ENCODE measurements at places on chromosomes 16 and 17. TPM values are rescaled to one million over a fixed set of nuclear protein-coding genes. Genes with fewer than 3 reads are reported as not detected.
A peak's percentile ranks its signal among the peaks of the same experiment; 100 is the strongest.

DNA sequence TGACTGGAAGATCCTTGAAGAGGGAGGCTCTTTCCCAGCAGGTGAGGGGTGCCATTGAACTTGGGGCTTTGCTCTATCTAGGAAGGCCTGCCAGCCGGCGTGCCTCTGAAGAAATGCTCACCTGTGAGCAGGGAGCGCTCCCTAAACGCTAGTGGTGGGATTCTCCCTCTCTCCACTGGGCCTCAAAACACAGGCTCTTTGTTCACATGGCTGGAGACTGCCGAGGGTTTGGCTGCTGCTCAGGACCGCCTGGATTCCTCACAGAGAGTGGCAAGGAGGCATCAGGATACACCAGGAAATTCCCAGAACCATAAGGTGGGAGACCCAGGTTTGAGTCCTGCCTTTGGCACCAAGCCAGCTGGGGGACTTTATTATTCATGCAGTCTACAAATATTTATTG, 17.6 kb upstream of the TMEM11 start:
- no peaks in the 10 kb centered on the region for H3K36me3 ChIP-seq
- no peak overlapping the region for H3K27ac ChIP-seq
- no peaks in the 10 kb centered on the region for H3K4me1 ChIP-seq
- H3K27me3 ChIP-seq = no peaks in the 10 kb centered on the region
- no peak for DNase-seq

- peaks cover 12% of the 10 kb centered on the region for H3K4me1 ChIP-seq
- H3K36me3 ChIP-seq = no peaks in the 10 kb centered on the region
- H3K4me3 ChIP-seq = peak overlapping the region; percentile 5
- DNase-seq = no peak
- no peaks in the 10 kb centered on the region for H3K27me3 ChIP-seq
- no peak overlapping the region for H3K27ac ChIP-seq
These were observed 4.6 kb downstream of the TANC2 start for GRCh38 chr17:62970610-62971009.

GRCh38 chr16:5615868-5616642, 518.5 kb upstream of the EEF2KMT start:
- no peaks in the 10 kb centered on the region for H3K36me3 ChIP-seq
- H3K27me3 ChIP-seq = peaks cover 58% of the 10 kb centered on the region
- H3K4me1 ChIP-seq = no peaks in the 10 kb centered on the region
- H3K4me3 ChIP-seq = no peak overlapping the region
- H3K27ac ChIP-seq = no peak overlapping the region
- DNase-seq = peak; percentile 4

- H3K4me1 ChIP-seq = peaks cover 8% of the 10 kb centered on the region
- H3K27ac ChIP-seq = no peak overlapping the region
- H3K36me3 ChIP-seq = no peaks in the 10 kb centered on the region
- H3K4me3 ChIP-seq = no peak overlapping the region
- peak; percentile 13 for DNase-seq
- no peaks in the 10 kb centered on the region for H3K27me3 ChIP-seq
These were observed 80.0 kb upstream of the HNF1B start for GRCh38 chr17:37824534-37825485.

GRCh38 chr16:85046472-85046916, 18.9 kb downstream of the KIAA0513 start:
- DNase-seq = no peak
- H3K27me3 ChIP-seq = no peaks in the 10 kb centered on the region
- no peak overlapping the region for H3K4me3 ChIP-seq
- H3K27ac ChIP-seq = peak overlapping the region; percentile 91

Gene KIFC3
- 28.4 TPM for total RNA-seq

Gene ZNF200
- 12.9 TPM for total RNA-seq

Gene USP43
- total RNA-seq = 2.8 TPM

DNA sequence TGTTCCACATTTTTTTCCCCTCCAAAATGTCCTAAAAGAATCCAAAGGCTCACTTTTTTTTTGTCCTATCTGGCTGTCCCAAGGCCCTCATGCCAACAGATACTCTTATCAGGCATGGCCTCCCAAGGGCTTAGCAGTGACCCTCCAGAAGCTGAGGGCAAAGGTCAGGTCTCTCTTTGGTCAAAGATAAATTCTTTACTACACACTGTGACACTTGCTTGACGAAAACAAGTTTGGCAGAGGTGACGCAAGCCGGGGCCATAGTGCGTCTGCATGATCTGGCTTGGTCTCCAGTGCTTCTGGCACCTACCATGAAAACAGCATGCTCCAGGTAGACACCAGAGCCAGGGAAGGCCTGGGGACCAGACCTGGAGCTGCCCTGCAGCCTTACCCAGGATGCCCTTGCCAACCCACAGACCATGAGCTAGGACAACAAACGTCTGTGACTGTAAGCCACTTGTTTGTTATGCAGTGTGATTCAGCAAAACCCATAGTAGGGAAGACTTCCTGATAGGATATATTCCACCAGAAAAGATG, 48.5 kb upstream of the IRF8 start:
- no peaks in the 10 kb centered on the region for H3K36me3 ChIP-seq
- no peak overlapping the region for H3K4me3 ChIP-seq
- peak overlapping the region; percentile 62 for H3K27ac ChIP-seq
- peaks cover 18% of the 10 kb centered on the region for H3K4me1 ChIP-seq
- DNase-seq = no peak

GRCh38 chr17:39972271-39972670, 8.3 kb upstream of the PSMD3 start:
- no peaks in the 10 kb centered on the region for H3K4me1 ChIP-seq
- no peak overlapping the region for H3K27ac ChIP-seq
- H3K4me3 ChIP-seq = no peak overlapping the region
- H3K36me3 ChIP-seq = no peaks in the 10 kb centered on the region

GRCh38 chr16:85948616-85949265, 49.8 kb downstream of the IRF8 start:
- peaks cover 17% of the 10 kb centered on the region for H3K27me3 ChIP-seq
- no peaks in the 10 kb centered on the region for H3K4me1 ChIP-seq
- no peak overlapping the region for H3K4me3 ChIP-seq
- no peak overlapping the region for H3K27ac ChIP-seq

DNA sequence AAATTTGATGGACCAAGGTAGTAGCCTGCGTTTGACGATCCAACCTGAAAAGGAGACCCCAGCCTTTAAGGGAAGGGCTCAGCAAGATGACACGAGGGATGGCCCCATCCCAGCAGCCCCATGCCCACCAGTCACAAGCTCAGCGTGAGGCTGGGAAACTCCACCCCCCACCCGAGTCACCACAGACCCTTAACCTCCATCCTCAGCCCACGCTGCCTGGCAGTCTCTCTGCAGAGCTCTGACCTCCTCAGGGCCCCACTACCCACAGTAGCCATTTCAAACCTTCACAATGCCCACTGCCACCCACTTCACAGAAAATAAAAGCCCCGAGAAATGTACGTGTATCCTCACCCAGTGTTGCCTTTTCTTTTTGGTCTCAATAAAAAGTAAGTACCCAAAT, 18.7 kb downstream of the USP36 start:
- no peak overlapping the region for H3K4me3 ChIP-seq
- no peaks in the 10 kb centered on the region for H3K27me3 ChIP-seq
- H3K27ac ChIP-seq = no peak overlapping the region

DNA sequence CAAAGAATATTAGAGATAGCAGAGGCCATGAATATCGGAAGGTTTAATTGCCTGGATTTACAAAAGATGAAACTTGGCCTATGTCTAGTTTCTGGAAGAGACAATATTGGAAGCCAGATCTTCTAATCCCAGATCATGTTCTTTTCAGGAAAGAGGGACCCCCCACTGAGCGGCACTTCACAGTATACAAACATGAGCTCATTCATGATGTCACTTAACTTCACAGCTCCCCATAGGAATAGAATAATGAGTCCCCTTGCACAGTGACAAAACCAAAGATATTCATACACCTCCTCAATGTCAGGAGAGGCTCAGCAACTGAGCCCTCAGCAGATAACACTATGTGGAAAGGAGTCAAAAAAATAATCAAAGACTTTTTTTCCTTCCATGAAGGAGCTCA, 147.5 kb downstream of the CDH11 start:
- no peak for DNase-seq
- no peaks in the 10 kb centered on the region for H3K4me1 ChIP-seq
- H3K4me3 ChIP-seq = no peak overlapping the region
- no peak overlapping the region for H3K27ac ChIP-seq
- H3K27me3 ChIP-seq = no peaks in the 10 kb centered on the region

DNA sequence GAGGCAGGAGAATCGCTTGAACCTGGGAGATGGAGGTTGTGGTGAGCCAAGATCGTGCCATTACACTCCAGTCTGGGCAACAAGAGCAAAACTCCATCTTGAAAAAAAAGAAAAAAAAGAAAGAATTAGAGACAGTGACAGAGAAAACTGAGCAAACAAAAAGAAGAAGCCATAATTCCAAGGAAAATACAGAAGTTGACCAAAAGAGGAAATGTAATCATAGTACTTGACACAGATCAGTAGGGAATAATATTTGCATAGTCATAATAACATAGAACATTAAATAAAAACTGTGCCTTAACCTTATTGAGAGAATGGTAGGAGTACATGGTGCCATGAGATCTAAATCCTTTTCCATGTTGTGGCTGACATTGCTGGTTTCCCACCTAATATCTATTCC, 14.7 kb upstream of the USP31 start:
- DNase-seq = no peak
- H3K27me3 ChIP-seq = no peaks in the 10 kb centered on the region
- H3K36me3 ChIP-seq = no peaks in the 10 kb centered on the region
- H3K4me3 ChIP-seq = no peak overlapping the region
- no peaks in the 10 kb centered on the region for H3K4me1 ChIP-seq
- no peak overlapping the region for H3K27ac ChIP-seq

- peaks cover 5% of the 10 kb centered on the region for H3K4me1 ChIP-seq
- no peak overlapping the region for H3K4me3 ChIP-seq
- no peak for DNase-seq
- no peaks in the 10 kb centered on the region for H3K27me3 ChIP-seq
These were observed 14.5 kb downstream of the CYB561 start for GRCh38 chr17:63431618-63431938.

- no peak overlapping the region for H3K4me3 ChIP-seq
- H3K36me3 ChIP-seq = no peaks in the 10 kb centered on the region
- no peak overlapping the region for H3K27ac ChIP-seq
- DNase-seq = no peak
These were observed 4.7 kb upstream of the NEUROD2 start for GRCh38 chr17:39612291-39612894.

GRCh38 chr17:68771867-68772515, 170.8 kb upstream of the FAM20A start:
- no peak overlapping the region for H3K27ac ChIP-seq
- H3K4me1 ChIP-seq = no peaks in the 10 kb centered on the region

Gene FBRS
- 55.4 TPM for total RNA-seq

DNA sequence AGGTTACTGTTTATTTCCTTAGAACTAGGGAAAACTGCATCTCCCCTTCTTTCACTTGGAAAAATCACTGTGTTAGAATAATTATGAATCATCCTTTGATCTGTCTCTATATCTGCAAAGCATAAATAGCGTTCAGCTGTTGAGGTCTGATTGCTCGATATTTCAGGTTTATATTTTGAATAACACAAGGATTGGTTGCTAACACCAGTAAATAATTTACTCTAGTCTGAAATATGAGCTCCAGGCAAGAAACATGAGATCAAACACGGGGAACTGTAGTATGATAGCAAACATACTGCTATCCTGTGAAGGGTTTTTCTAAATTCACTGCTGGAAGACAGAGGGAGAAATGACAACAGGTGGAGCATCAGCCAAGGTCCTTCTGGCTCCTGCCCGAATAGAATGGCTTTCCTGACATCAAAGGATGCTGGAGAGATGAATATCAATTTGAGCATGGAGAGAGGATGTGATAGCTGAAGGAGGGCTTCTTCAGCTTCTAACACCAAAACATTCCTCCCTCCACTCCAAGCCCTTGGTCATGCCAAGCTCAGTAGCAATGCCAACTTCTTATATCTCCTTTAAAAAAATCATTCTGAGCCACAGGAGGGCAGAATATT, 450.3 kb downstream of the SHISA9 start:
- no peaks in the 10 kb centered on the region for H3K4me1 ChIP-seq
- no peak overlapping the region for H3K27ac ChIP-seq
- no peaks in the 10 kb centered on the region for H3K36me3 ChIP-seq

- H3K4me1 ChIP-seq = no peaks in the 10 kb centered on the region
- H3K27ac ChIP-seq = no peak overlapping the region
- no peaks in the 10 kb centered on the region for H3K27me3 ChIP-seq
- no peak overlapping the region for H3K4me3 ChIP-seq
- DNase-seq = no peak
- H3K36me3 ChIP-seq = no peaks in the 10 kb centered on the region
These were observed 8.0 kb upstream of the WWOX start for GRCh38 chr16:78091419-78091818.

Gene BRCA1
- total RNA-seq = 12.9 TPM

Gene MYLK3
- 203 TPM for total RNA-seq

GRCh38 chr17:79080349-79080748, 5.7 kb downstream of the ENGASE start:
- H3K27me3 ChIP-seq = no peaks in the 10 kb centered on the region
- DNase-seq = no peak
- peaks cover 11% of the 10 kb centered on the region for H3K36me3 ChIP-seq
- no peaks in the 10 kb centered on the region for H3K4me1 ChIP-seq

DNA sequence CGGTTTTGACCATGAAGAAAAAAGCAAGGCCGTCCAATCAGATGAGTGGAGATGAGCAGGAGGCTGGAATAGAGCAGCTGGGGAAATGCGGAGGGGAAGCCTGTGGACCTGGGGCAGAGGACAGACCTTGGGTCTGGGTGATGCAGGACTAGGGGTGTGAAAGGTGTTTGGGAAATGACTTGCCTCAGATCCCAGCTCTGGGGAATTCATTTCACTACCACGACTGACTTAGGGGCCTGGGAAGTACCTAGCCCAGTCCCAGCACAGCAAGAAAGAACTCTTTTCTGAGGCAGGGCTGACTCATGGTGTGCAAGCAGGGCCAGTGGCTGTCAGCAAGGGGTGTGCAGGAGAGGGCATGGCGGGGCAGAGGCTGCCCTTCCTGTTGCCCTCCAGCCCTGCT, 14.8 kb downstream of the DNAI2 start:
- no peaks in the 10 kb centered on the region for H3K36me3 ChIP-seq
- DNase-seq = no peak
- no peaks in the 10 kb centered on the region for H3K27me3 ChIP-seq

Gene SP2
- 3.7 TPM for total RNA-seq

GRCh38 chr16:78211946-78212345, 112.5 kb downstream of the WWOX start:
- H3K4me1 ChIP-seq = no peaks in the 10 kb centered on the region
- H3K36me3 ChIP-seq = no peaks in the 10 kb centered on the region
- no peak for DNase-seq
- H3K27ac ChIP-seq = no peak overlapping the region
- no peaks in the 10 kb centered on the region for H3K27me3 ChIP-seq

DNA sequence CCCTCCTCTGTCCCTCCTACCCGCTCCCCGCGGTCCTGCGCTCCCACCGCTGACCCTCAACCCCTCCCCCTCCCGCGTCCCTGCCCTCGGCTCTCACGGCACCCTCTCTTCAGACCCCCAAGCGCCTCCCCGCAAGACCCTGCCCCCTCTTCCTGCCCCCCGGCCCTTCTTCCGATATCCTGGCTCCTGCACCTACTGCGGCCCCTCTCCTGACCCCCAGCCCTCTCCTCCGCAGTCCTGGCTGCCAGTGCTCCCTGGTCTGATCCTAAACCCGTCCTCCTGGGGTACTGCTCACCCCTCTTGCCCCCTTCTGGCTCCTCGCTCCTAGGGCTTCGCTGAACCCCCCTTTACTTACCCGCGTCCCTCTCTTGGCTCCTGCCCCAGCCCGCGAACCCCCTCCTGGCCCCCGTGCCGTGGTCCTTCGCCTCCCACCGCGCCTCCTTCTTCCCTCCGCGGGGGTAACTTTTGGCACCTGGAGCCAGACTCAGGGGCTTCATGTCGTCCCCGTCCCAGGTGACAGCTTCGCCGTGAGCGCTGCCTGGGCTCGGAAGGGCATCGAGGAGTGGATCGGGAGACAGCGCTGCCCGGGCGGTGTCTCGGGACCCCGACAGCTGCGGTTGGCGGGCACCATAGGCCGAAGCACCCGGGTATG, 839 bp downstream of the NKD1 start:
- no peak overlapping the region for H3K27ac ChIP-seq
- DNase-seq = no peak
- no peaks in the 10 kb centered on the region for H3K4me1 ChIP-seq
- H3K4me3 ChIP-seq = peak overlapping the region; percentile 68
- peaks cover 53% of the 10 kb centered on the region for H3K27me3 ChIP-seq
- H3K36me3 ChIP-seq = no peaks in the 10 kb centered on the region
